Stimulated activated CD4-positive, alpha-beta T cell treated with anti-CD3 and anti-CD28 coated beads, Interleukin-4, amount 100 ng/mL, for 1 hour (primary cell): ENCODE measurements at places on chromosomes 5 and 9.

- DNase-seq: no peak
Measured at GRCh38 chr5:77915346-77915745, 139.2 kb upstream of the TBCA start.

GRCh38 chr9:130219661-130220096 is 45.9 kb upstream of the HMCN2 start:
- no peak for DNase-seq

GRCh38 chr5:170421826-170422225 is 32.7 kb upstream of the KCNMB1 start:
- no peak for DNase-seq

DNA sequence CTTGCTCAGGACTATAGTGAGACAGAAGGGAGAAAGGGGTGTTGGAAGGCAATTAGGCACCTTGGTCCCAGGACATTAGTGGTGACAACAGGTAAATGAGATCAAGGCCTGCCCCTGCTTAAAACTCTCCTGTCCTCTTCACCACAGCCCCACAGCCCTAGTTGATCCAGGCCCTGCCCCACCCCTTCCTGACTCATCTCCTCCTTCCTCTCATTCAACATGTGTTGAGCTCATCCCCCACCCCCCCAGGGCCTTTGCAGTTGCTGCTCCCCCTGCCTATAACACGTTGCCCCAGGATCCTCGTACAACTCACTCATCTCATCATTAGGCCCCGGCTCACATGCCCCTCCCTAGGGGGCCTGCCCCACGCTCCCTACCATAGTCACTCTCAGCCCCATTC is 66.8 kb downstream of the TSPAN17 start:
- no peak for DNase-seq

- no peak for DNase-seq
Measured at GRCh38 chr5:132353486-132353995, 16.0 kb upstream of the SLC22A5 start.

DNA sequence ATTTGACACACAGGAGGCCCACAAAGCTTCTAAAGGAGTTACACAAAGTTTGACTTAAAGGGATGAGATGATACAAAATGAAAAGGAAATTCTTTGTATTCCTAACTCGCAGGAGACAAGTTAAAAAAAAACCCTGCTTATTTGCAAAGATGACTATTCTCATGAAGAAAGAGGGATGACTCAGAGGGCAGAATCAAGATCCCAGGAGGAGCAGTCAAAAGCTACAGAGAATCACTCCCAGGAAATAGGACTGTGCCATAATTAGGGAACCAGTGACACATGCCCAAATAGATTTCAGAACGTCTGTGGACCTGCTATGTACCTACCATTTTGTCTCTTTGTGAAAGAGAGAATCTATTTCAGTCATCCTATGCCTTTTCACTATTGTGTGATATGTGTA is 103.5 kb upstream of the ARRDC3 start:
- DNase-seq: no peak

- DNase-seq: no peak
Measured at GRCh38 chr5:172832383-172833315, 1.4 kb upstream of the ERGIC1 start.

- DNase-seq: no peak
Measured at GRCh38 chr5:169474226-169474625, 109.3 kb upstream of the SPDL1 start.

DNA sequence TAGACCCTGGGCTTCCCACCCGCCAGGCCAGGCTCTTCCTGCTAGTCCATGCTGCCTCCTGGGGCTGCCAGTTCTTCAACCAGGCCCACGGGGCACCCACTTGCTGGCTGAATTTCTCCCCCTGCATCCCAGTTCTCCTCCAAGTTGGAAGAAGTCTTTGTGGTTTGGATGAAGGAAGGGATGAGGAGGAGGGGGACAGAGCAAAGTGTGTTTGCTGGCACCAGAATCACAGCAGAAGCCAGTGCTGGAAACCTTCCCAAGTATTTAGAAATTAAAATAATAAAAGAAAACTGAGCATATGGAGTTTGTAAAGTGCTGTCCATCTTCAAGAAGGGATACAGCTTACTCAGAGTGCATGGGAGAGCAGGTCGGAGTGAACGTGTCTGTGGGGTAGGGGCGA is 19.4 kb upstream of the UNC5A start:
- DNase-seq: no peak

GRCh38 chr5:132673939-132674630 is at the start of gene IL4:
Gene IL4 (plus strand): TSS chr5:132673989. CDS start chr5:132674051, 62 bp downstream.
- DNase-seq: no peak

GRCh38 chr9:83154087-83154736 is 91.3 kb upstream of the RASEF start:
- DNase-seq: no peak

DNA sequence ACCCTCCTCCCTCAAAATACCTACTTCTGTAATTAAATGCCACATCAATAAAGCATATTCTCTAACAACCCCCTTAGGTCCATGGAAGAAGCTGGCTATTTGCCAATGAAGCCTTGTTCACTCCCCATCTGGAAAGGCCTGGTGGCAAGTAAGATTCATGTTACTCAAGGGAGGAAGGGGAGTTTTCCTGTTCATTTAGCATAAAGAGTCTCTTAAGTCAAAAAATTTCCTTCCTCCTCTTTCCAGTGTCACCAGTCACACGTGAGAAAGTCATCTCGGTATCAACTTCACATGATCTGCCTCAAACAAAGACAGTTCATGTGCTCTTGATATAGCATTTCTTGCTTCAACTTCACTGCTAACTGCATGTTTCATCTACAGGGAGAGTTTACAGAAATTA is 32.7 kb upstream of the RIC1 start:
- no peak for DNase-seq

- no peak for DNase-seq
Measured at GRCh38 chr9:89022902-89023301, 31.6 kb downstream of the S1PR3 start.

GRCh38 chr5:36357391-36357975 is 55.8 kb upstream of the RANBP3L start:
- no peak for DNase-seq

- no peak for DNase-seq
Measured at GRCh38 chr5:140076142-140076541, 33.0 kb upstream of the NRG2 start.

DNA sequence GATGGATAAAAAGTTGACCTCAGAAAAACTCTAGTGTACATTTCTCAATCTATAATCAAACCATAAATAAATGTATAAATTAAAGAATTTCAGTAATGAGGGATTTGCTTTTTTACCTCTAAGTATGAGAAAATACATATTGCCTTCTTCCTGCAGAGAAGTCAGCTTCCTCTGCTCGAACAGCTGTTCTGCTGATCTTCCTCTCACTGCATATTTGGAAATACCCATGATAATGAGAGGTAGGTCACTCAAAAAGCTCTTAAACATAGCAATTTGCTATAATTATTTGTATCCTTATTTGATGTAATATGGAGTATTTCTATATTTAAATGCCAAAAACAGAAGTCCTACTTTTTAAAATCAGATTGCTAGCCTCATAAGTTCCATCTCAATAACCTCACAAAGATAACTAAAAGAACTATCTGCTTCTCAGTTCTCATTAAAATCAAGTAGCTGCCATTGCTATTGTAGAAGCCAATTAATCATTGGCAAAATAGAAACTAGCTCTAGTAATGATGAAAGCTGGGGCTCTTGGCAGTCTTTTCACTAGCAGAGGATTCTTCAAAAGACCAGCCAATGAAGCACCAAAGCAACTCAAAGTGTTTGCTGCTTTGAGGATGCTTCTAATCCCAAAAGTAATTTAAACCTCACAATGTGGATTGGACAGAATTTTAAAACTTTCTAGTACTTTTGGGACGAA is 35.7 kb upstream of the OR13D1 start:
- no peak for DNase-seq

GRCh38 chr9:105048331-105048730 is 120.4 kb upstream of the ABCA1 start:
- DNase-seq: no peak

DNA sequence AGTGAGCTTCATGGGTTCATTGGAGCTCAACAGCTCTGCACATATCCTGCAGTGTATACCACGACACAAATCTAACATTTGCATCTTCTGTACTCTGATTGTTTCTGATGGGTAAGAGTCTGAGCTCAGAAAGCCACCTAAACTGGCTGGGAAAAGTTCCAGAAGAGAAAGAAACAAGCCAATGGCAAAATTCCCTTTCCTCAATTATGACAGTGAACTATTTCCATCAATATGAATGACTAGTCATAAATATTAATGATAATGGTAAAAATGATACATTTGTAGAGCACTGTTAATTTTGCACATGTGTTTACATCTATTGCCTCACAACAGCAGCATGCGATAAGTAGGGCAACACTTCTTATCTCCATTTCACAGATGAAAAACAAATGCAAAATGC is 1101.6 kb upstream of the DMAC1 start:
- no peak for DNase-seq
